Foreskin keratinocyte (primary cell): ENCODE measurements at places on chromosomes 3 and 15. TPM values are rescaled to one million over a fixed set of nuclear protein-coding genes. Genes with fewer than 3 reads are reported as not detected.

Gene THBS1
- 253 and 366 TPM in 2 replicates for polyA plus RNA-seq

Gene GRK7
- polyA plus RNA-seq = not detected in 2 replicates

GRCh38 chr3:143608966-143609365 lies 239.3 kb downstream of the SLC9A9 start:
- DNase-seq = peak; percentile 25

GRCh38 chr3:117105686-117106085 lies 396.1 kb downstream of the TUSC7 start:
- DNase-seq = no peak

GRCh38 chr15:69962561-69962960 lies 135.2 kb downstream of the TLE3 start:
- DNase-seq = no peak

DNA sequence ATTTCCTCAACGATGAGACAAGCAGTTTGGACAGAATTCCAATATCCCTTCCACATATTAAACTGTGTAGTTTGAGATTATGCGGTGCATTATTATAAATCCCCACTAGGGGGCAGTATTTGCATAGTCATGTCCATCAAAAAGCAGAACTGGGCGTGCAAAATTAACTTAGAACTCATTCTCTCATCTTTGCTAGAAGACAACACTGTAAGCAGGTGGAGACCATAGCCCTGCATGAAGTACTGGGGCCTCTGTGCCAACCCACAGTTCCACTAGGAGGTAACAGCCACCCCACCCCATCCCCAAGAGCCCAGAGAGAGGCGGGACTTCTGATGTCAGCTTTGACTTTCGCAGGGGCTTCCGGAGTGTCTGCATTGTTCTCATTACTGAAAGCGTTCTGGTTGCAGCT lies 106.6 kb upstream of the TMC3 start:
- DNase-seq = peak; percentile 32

DNA sequence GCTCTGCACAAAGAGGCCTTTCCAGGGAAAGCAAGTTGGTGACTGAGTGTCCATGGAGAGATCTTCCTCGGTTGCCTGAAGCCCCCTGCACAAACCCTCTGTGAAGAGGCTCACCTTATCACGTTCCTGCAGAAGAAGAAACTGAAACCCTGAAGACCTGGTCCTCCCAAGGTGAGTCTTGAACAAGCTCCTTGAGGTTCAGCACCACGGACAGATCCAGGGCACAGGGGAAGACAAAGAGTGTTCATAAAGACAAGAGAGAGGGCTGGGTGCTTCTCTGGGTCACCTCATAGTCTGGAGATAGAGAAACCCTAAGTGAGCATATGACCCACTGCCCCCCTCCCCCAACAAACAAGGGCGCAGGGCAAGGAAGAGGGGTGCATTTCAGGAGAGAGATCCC lies 21.7 kb upstream of the TBC1D21 start:
- DNase-seq = peak; percentile 11

GRCh38 chr3:38154033-38154494 lies 11.3 kb upstream of the OXSR1 start:
- peak; percentile 96 for DNase-seq

DNA sequence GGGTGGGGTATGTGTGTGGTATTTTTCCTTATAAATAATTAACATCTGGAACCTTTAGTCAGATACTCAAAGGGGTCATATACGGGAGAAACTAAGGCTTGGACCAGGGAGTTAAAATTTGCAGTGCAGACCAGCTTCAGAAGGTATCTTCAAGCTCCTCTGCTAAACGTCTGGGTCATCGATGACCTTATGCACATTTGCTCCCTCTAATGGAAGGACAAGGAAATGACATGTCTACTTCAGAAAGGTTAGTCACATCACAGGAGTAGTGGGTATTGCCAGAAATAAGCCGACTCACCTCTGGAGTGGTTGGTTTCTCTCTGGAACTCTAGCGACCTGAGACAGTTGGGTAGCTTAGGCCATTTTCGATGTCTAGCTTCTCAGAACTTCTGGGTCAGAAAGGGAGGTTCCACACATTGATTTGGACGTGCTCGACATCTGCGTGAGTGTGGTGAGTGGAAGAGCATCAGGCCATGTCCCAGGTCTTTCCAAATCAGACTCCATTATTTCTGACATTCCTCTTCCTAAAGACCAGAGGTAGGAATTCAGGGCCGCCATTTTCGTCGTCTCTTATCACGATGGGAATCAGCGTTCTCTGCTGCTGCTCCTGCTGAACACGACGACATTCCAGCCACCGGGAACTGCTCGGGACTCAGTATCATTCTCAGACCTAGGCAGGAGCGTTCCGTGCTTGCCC lies 31.8 kb upstream of the RASA2 start:
- DNase-seq = peak; percentile 75

GRCh38 chr3:129295286-129295685 lies 16.6 kb downstream of the HMCES start:
- DNase-seq = no peak

GRCh38 chr3:47318916-47319315 lies 36.2 kb downstream of the KLHL18 start:
- no peak for DNase-seq

DNA sequence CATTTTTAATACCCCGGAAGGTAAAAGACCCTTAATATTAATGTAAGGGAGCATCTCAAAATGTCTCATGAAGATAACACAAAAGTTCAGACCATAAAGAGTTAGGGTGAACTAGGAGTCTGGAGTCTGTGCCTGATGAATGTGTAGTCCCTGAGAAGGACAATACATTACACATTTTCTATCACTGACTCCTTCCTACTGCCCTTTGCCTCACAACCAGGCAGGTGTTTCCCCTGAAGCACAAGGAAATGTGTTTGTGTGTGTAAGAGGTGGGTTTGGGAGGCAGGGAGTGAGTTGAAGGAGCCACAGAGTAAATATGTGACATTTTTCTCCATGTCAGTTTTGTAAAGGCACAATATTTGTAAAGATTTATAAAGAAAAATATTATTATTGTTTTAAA lies 59.1 kb downstream of the SSR3 start:
- DNase-seq = no peak

DNA sequence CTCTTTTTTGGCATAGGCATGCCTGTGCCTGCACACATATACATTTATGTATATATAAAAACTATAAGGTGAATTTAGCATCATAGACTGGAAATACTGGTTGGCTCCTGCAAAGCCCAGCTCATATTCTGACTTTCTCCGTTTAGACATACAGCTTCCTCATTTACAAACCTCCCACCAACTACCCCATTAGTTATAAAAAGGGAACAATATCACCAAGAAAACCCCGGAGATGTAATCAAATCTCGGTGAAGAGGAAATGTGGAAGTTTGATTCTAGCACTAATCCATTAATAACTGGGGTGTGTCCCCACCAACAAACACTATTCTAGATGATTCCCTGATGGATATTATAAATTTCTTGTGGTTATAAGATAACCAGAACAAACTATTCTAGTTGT lies 517.7 kb upstream of the TBL1XR1 start:
- DNase-seq = peak; percentile 23

DNA sequence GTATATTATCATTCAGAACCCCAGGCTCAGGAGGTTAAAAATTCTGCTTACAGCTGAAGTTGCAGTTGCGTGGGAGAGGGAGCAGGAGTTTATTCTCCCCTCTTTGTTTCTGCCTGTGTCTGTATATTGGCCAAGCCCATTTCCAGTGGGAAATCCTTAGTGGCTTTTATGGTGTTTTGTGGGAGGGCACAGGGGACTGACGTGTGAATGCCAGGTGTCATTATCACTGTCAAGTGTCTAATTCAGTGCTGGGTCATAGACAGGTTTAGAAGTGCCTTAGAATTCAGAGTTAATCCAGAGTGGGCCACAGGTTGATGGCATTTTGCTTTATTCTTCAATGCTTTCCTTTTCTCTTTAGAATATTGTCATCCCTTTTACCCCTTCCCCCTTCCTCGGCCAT lies 33.4 kb downstream of the SLCO3A1 start:
- no peak for DNase-seq

DNA sequence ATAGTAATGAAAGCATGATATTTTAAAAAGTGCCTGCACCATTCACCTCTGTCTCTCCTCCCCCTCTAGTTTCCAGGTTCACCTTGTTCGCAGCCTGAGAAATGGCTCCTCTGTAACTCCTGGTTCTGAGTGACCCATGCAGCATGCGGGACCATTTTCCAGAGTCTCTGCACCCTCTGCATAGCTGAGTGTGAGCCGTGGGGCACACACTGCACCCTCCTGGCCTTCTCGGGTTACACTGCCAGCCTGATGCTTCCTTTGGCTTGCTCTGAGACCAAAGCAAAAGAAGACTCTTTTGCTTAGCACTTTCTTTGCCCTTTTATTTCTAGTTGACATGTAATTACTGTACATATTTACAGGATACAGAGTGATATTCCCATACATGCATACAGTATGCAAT lies 287.3 kb downstream of the GABRG3 start:
- no peak for DNase-seq

DNA sequence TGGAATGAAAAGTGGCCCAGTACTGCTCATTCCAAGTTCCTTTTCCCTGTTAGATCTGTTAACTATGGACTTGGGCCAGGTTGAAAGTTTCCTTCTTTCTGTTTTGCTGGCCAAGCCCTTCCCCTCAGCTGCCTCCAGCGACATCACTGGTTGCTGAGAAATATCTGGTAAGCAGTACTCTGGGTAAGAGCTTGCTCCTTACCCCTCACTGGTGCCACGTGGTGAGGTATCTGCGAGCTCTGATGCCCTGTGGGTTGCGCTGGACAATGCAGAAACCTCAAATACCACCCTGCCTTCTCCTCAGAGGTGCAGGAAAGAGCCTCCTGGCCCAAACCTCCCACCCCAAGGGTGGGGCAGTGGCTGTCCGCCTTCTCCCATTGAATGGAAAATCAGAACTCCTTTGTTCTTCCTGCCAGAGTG lies 42.9 kb upstream of the APH1B start:
- DNase-seq = no peak

GRCh38 chr15:83559310-83559966 lies 94.5 kb upstream of the ADAMTSL3 start:
- peak; percentile 61 for DNase-seq

GRCh38 chr3:196634224-196634623 lies 5.3 kb upstream of the NRROS start:
- no peak for DNase-seq

- DNase-seq = peak; percentile 87
Observed at GRCh38 chr3:134242649-134243617, 7.7 kb downstream of the RYK start.

DNA sequence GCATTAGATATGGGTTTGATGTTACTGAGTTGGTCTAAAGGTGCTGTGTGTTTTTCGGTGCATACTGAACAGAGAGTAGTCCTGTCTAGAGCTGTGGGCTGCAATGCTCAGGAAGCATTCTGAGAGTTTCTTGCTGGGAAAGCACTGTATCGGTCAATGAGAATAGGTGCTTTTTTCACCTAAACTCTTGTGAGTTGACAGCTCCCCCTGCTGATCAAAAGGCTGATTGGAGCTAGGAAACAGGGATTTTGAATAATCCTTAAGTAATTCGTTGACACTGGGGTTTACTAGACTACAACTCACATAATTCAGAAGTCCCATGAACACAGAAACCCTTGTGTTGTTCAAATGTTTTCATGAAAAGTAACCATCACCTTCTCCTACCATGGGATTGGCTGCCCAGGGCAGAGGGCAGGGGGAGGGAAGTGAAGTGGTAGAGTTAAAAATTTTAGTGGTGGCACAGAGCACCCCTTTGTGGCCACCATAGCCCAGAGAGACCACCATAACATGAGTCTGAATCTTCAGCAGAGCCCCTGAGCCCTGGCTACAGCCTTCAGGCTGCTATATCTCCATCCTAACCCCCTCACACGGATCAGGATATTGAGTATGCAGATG lies 13.0 kb upstream of the MANF start:
- no peak for DNase-seq

DNA sequence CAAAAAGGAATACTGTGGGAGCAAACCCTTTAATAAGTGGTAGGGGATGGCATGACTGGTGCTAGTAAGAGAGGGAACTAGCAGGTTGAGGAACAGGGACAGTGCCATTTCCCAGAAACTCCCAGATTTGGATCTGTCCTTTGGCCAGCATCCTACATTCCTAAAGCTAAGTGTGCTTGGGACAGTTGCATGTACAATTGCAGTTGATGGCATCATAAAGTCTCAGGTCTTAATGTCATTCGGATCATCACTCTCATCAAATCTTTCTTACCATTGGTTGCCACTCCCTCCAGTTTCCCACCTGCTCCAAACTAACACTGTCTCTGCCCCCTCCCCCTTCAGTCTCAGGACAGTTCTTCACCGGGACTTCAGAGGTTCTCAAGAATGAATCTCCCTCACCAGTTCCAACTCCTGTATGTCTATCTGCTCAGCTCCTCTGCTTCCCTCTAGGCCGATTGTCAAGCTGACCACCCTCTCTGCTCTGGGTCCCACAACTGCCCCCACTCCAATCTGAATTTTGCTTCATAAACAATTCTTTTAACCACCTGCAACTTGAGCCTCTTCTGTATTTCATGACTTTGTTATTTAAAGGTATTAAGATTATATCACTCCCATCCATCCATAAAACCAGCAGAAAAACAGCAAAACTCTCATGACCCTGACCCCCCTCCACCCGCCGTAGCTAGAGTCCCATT lies 260.8 kb downstream of the CGGBP1 start:
- no peak for DNase-seq

- no peak for DNase-seq
Observed at GRCh38 chr15:77440378-77440999, 19.8 kb downstream of the HMG20A start.

DNA sequence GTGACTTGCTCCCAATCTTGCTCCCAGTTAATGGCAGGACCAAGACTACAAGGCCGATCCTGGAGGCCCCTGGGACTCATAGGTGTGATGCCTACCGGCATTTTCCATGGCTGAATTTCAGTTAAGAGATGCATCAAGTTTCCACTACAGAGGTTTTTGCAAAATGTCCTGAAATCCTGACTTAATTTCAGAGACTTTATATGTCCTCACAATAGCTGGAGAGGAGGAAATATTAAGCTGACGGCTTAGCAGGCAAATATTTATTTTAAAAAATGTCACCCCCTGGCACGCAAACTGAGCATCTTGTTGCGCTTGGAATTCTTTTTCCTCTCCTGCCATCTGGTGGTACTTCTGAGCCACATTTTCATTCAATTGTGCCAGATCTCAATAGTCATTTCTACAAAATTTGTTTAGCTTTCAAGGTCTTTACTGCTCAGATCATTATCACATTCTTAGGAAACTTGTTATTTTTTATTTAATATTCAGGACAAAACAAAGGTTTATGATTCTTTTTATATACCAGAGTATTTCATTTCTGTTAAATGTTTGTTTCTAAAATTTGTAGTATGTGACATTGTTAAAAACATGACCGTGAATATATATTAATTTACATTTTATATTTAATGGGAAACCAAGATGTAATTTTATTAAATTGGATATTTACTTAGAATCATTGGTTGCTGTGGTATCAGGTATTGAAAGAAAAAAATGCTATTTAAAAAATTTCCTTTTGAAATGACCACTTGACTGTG lies 189.2 kb upstream of the THRB start:
- DNase-seq = no peak

- no peak for DNase-seq
Observed at GRCh38 chr15:66786222-66786621, 84.2 kb downstream of the SMAD6 start.
